Astrocyte (in vitro differentiated cells and primary cell): ENCODE measurements at places on chromosomes 1 and 21. TPM values are rescaled to one million over a fixed set of nuclear protein-coding genes. Genes with fewer than 3 reads are reported as not detected.

- no peak for DNase-seq
- H3K36me3 ChIP-seq = no peaks in the 10 kb centered on the region
- H3K27me3 ChIP-seq = no peaks in the 10 kb centered on the region
- H3K27ac ChIP-seq = no peak overlapping the region
Observed at GRCh38 chr1:74399249-74399648, 113.2 kb downstream of the LRRC53 start.

The GJA5 gene
- total RNA-seq = 0.27 and 0.36 TPM in 2 replicates

DNA sequence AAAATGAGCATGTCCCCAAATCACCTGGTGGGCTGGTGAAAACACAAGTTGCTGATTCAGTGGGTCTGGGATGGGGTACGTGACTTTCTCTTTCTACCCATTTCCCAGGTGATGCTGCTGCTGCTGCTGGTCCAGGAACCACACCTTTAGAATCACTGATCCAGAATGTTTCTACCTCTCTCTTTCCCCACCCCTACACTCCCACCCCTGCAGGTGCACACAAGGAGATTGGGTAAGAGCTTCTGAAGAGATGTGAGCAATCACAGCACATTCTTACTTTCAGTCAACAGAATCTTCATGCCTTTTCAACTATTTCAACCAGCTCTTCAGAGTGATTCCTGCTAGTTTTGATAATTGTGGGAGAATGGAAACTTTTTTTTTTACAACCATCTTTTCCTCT, 130.9 kb downstream of the LMX1A start:
- H3K4me3 ChIP-seq = no peak overlapping the region
- DNase-seq = no peak
- H3K27ac ChIP-seq = no peak overlapping the region
- no peaks in the 10 kb centered on the region for H3K4me1 ChIP-seq
- H3K36me3 ChIP-seq = no peaks in the 10 kb centered on the region
- no peaks in the 10 kb centered on the region for H3K27me3 ChIP-seq

DNA sequence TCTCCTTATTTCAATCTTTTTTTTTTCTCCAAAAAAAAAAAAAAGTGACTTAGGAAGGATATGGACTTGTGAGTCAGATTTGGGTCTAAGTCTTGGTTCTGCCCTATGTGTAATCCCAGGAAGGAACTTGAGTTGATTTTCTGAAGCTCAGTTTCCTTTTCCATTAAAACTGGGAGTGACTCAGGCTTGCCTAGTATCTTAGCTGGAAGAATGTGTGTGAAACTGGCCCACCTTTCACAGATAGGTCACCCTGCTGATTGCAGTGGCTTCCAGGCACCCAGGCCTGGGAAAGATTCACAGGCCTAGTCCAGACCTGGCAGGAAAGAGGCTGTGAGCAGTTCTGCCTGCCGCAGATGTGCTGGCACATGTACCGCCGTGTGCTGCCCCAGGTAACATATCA, 218.3 kb upstream of the HOOK1 start:
- H3K36me3 ChIP-seq = no peaks in the 10 kb centered on the region
- DNase-seq = peak; percentile 86
- H3K27ac ChIP-seq = peak overlapping the region; percentile 54
- H3K27me3 ChIP-seq = no peaks in the 10 kb centered on the region
- H3K4me3 ChIP-seq = no peak overlapping the region
- H3K4me1 ChIP-seq = peaks cover 13% of the 10 kb centered on the region

The KCNJ9 gene
- total RNA-seq = not detected in 2 replicates

DNA sequence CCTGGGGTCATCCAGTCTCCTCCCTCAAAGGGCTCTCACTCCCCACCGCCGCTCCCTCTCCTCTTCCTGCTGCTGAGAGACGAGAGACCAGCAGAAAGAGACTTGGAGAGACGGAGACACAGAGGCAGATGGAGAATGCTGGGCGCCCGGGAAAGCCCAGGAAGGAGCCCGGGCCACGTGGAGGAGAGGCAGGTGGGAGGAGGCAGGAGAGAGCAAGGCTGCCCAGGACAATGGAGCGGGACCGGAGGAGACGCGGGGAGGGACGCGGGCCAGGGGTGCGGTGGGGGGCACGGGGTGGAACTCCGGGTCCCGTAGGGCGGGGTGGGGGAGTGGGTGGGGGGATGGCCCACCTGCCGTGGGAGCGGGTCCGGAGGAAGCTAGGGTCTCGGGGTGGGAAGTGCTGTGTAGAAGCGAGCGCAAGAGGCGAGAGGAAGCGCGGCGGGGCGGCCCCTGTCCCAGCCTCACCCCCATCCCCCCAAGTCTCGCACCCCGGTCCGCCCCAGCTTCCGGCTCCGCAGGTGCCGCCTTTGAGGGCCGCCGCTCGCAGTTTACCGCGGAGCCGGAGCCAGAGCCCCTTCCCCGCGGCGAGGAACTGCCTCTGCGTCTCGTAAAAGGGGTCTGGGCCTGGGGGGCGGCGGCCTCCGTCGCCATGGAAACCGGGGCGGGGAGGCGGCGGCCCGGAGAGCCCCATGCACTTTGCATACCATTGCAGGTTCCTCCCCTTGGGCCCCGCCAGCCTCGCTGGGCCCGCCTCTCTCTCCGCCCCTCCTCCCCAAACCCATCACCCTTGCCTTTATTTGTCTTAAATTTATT, 11.7 kb upstream of the EPHA2 start:
- no peaks in the 10 kb centered on the region for H3K36me3 ChIP-seq
- no peak overlapping the region for H3K27ac ChIP-seq
- no peak for DNase-seq
- H3K4me1 ChIP-seq = peaks cover 15% of the 10 kb centered on the region

DNA sequence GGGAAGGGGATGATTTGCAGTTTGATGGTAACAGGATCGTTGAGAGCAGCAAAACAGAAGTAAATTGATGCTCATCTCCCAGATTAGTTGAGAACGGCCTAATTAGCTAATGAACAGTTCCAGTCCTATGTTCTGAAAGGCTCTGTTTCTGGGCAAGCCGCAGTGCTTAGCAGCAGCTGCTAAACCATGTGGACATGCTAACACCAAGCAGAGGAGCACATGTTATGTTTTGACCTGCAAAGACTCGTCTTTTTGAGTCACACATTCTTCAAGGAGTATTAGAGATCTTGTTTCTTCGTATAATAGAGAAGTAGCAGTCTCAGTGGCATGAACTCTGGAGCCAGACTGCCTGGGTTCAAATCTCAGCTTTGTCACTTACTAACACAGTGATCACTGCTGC, 58.1 kb downstream of the CACNA1E start:
- no peak overlapping the region for H3K4me3 ChIP-seq
- H3K27me3 ChIP-seq = no peaks in the 10 kb centered on the region
- H3K4me1 ChIP-seq = no peaks in the 10 kb centered on the region
- no peak overlapping the region for H3K27ac ChIP-seq

The EPB41 gene
- 13.9 and 14.2 TPM in 2 replicates for total RNA-seq

The SDE2 gene
- total RNA-seq = 25.3 and 26.1 TPM in 2 replicates

DNA sequence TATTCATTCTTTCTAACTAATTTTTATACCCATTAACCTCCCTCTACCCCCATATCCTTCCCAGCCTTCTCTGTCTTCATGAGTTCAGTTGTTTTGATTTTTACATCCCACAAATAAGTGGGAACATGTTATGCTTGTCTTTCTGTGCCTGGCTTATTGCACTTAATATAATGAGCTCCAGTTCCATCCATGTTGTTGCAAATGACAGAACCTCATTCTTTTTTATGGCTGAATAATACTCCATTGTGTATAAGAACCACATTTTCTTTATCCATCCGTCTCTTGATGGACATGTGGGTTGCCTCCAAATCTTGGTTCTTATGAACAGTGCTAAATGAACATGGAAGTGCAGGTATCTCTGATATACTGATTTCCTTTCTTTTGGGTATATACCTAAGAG, 21.5 kb downstream of the AGPAT3 start:
- DNase-seq = no peak
- no peak overlapping the region for H3K27ac ChIP-seq
- no peaks in the 10 kb centered on the region for H3K27me3 ChIP-seq
- no peaks in the 10 kb centered on the region for H3K36me3 ChIP-seq

DNA sequence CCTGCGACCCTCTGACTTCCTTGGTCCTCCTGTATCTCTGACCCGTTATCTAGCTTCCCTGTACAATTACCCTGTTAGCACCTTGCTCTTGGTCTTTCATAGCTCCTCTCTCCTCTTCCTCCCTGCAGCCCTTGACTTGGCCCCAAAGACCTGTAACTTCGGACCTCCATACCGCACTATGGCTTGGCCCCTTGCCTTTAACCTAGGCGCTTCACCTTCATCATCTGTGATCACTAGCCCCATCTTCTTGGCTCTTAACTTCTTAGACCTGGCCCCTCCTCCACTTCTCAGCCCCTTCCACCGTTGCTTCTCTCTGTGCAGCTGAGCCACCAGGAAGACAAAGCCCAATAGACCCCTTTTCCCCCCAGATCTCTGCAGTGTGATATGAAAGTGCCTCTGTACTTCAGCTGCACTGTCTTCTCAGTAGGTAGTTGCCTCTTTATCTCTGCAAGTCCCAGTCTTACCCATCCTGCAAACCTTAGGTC, 740 bp downstream of the ZNF691 start:
- peaks cover 19% of the 10 kb centered on the region for H3K36me3 ChIP-seq
- H3K4me1 ChIP-seq = peaks cover 8% of the 10 kb centered on the region
- no peaks in the 10 kb centered on the region for H3K27me3 ChIP-seq

DNA sequence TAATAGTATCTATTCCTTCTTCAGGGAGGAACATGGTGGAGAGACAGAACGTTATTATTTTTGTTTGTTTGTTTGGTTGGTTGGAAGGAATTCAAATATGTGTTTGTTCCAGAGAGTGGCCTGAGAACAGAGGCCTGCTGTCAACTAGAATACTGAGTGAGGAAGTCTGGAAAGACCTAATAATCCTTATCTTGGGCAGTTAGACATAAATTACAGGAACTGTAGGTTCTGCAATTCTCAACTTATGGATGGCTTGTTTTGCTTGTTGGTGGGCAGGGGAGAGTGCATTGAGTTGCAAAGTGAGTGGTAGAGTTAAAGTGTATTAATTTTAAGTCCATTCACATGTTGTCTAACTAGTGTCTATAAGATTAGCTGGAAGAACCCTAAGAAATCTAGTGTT, 197.6 kb downstream of the BACH1 start:
- no peak overlapping the region for H3K4me3 ChIP-seq
- H3K27me3 ChIP-seq = no peaks in the 10 kb centered on the region
- no peak overlapping the region for H3K27ac ChIP-seq
- H3K4me1 ChIP-seq = no peaks in the 10 kb centered on the region
- no peaks in the 10 kb centered on the region for H3K36me3 ChIP-seq
- DNase-seq = no peak

The NFASC gene
- 26.7 and 29.6 TPM in 2 replicates for total RNA-seq

DNA sequence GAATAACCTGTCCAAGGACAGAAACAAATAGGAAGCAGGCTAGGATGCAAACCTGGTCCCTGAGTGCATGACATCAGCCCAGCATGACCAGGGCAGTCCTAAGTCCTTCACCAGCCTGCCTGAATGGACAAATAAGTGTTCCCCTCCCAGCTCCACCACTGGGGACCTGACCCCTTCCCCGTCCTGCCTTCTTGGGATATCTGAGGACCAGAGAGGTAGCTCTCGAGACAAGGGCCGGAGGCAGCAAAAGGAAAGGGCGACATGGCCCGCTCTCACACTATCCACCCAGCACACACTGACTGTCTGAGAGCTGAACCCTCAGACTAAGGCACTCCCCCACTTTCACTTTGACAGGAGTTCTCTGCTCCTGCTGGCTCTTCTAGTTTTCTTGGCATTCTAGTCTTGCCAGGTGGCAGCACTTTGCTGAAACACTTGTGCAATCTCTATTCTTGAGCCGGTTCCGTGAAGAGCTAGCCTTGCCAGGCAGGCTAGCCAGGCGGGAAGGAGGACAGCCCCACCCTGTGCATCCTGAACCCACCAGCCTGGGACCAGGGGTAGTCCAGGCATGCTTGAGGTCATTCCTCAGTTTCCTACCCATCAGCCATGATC, 251.1 kb upstream of the RAB4A start:
- no peak overlapping the region for H3K27ac ChIP-seq
- H3K27me3 ChIP-seq = peaks cover 4% of the 10 kb centered on the region
- no peaks in the 10 kb centered on the region for H3K36me3 ChIP-seq
- no peak overlapping the region for H3K4me3 ChIP-seq

DNA sequence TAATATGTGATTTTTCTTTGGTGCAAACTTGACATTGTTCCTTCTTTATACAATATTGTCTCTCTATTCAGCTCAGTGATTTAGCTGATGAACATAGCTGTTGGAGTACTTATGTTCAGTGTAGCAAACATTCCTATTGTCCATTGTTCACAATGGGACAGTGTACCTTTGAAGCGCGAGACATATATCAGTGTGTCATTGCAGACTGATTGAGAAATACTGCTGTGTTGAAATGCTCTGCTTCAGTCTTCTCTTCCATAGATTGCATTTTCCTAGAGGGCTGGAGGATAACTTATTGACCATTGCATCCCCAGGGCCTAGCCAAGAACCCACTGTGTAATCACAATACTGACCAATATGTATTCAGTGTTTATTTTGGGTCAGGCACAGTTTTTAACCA, 46.5 kb downstream of the HLX start:
- H3K4me3 ChIP-seq = no peak overlapping the region
- no peaks in the 10 kb centered on the region for H3K36me3 ChIP-seq

The BRDT gene
- total RNA-seq = not detected in 2 replicates

DNA sequence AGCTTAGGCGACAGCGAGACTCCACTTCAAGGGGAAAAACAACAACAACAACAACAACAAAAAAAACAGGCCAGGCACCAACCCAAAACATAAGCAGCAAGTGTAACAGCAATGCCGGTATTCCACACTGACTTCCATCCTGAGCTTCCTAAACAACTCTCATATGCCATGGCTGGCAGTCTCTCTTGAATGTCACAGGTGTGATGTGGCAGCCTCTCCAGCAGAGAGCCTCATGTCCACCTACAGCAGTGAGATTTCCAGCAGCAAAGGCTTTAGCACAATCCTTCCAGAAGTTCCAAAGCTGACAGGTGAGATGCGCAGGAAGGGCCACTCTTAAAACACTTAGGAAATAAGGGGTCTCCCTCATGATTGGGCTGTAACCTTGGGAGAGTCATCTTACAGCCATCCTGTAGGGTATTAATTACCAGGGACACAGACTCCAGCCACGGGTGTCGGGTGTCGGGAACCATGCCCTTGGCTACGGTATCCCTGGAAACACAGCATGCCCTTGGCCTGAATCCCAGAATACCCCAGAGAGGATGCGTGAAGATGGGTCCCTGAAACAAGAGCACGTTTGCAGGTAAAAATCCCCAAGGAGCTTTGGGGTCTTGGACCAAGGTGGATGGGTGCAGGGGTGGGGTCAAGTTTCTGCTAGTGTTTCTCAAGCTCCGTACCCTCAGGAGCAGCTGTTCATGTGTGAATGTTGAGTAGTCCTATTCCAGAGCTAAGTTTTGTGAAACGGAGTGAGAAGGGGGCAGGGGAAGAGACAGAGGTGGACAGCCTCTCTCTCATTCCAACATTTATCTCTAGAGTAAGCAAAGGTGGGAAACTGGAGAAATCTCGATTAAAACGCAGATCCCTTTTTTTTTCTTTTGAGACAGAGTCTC, 31.4 kb downstream of the CLSTN1 start:
- no peaks in the 10 kb centered on the region for H3K27me3 ChIP-seq
- H3K36me3 ChIP-seq = no peaks in the 10 kb centered on the region
